Mammary epithelial cell (primary cell): ENCODE measurements at places on chromosomes 4 and X. TPM values are rescaled to one million over a fixed set of nuclear protein-coding genes. Genes with fewer than 3 reads are reported as not detected.

Gene NRK
- not detected in 2 replicates for total RNA-seq

Gene CCKAR
- not detected for total RNA-seq

Gene IL2
- total RNA-seq = not detected in 2 replicates

Gene F9
- total RNA-seq = not detected in 2 replicates

Gene PASD1
- total RNA-seq = not detected

Gene F8A3
- total RNA-seq = 4.8 TPM

Gene ARR3
- total RNA-seq = not detected in 2 replicates

Gene SPANXB1
- not detected for total RNA-seq

Gene LIMCH1
- not detected in 2 replicates for total RNA-seq

Gene SHROOM3
- 136 TPM for total RNA-seq

Gene CXCL6
- total RNA-seq = not detected in 2 replicates

Gene REPS2
- 11.2 TPM for total RNA-seq

Gene PWWP3B
- total RNA-seq = 0.11 and 0.12 TPM in 2 replicates

Gene DGKK
- total RNA-seq = not detected

Gene CENPVL2
- total RNA-seq = not detected

Gene POU4F2
- total RNA-seq = not detected

Gene SPANXD
- total RNA-seq = not detected in 2 replicates

Gene CXCL3
- 1.3 TPM for total RNA-seq

Gene FHDC1
- 29.3 TPM for total RNA-seq

Gene ANK2
- 44.3 TPM for total RNA-seq

Gene UGT8
- total RNA-seq = 14.2 TPM

Gene MAGED4B
- 2.3 TPM for total RNA-seq

Gene PLP1
- not detected for total RNA-seq

Gene LINC00632
- under 0.01 TPM for total RNA-seq

Gene ADGRG4
- total RNA-seq = not detected in 2 replicates

Gene SPOCK3
- not detected in 2 replicates for total RNA-seq

Gene TRAPPC2
- total RNA-seq = 31.2 TPM

Gene USP17L24
- total RNA-seq = not detected in 2 replicates

Gene SNCA
- total RNA-seq = 62.4 and 63.7 TPM in 2 replicates

Gene TCEAL8
- 30.5 and 45.8 TPM in 2 replicates for total RNA-seq

Gene CT45A1
- total RNA-seq = not detected in 2 replicates

Gene SSX4
- not detected in 2 replicates for total RNA-seq

Gene ZNF141
- total RNA-seq = 10.2 TPM

Gene TMEM154
- total RNA-seq = 107 and 119 TPM in 2 replicates

Gene BTC
- total RNA-seq = 2.5 TPM

Gene THAP9
- total RNA-seq = 3.0 TPM

Gene NUDT11
- total RNA-seq = 14.3 TPM

Gene NKX6-1
- total RNA-seq = not detected

Gene LUZP4
- total RNA-seq = not detected

Gene MAP9
- total RNA-seq = 21.8 TPM

Gene PABPC1L2B
- total RNA-seq = not detected

Gene DSPP
- not detected for total RNA-seq

Gene PDE5A
- 17.3 TPM for total RNA-seq

Gene ZNF674
- total RNA-seq = 7.4 and 10.4 TPM in 2 replicates

Gene PLAC8
- total RNA-seq = 0.40 and 0.48 TPM in 2 replicates

Gene SLC25A43
- total RNA-seq = 16.1 and 18.9 TPM in 2 replicates

Gene TEX13D
- total RNA-seq = not detected in 2 replicates
